ENCODE measurements at places on chromosomes 1 and 21. TPM values are rescaled to one million over a fixed set of nuclear protein-coding genes. Genes with fewer than 3 reads are reported as not detected.

- no peak for DNase-seq
Observed at GRCh38 chr1:95145493-95145892, 28.3 kb downstream of the TLCD4 start.

GRCh38 chr1:35885961-35886558 lies 3.1 kb downstream of the AGO1 start:
- no peak for DNase-seq

DNA sequence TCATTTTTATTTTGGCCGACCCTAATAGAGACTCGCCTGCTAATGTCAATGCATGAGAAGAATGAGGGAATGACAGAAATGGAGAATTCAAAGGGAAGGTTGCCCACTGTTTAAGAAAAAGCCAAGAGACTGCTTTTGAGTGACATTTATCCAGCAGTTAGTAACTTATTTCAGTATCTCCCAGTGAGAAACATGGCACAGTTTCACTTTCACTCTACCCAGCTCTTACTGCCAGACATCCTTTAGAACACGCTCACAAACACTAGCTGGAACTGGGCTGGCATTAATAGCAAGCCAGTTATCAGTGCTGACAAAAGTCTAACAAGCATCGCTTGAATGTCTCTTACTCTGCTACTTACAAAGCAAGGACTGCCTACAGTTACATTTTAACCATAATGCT lies 8.5 kb downstream of the GGPS1 start:
- peak; percentile 44 for DNase-seq

DNA sequence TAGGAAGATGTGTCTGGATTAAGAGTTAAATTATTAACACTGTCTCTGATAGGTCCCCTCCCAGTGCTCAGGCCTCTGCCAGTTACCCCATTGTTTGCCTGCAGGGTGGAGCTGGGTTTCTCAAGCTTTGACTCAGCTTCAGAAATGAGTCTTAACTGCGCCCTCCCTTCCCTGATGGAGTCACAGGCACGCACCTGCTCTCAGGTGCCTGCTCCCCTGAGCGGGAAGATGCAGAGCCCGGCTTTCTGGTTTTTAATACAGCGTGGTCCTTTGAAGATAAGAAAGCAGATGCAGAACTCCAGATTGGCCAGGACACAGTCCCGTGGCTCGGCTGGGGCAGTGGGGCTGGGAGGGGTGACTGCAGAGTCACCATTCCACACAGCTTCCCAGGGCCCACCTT lies 3.2 kb upstream of the SPRR4 start:
- no peak for DNase-seq

Gene TXNDC12
- 116 TPM for total RNA-seq

All from M059J (cell line).